ENCODE measurements at places on chromosomes 6 and 20. TPM values are rescaled to one million over a fixed set of nuclear protein-coding genes. Genes with fewer than 3 reads are reported as not detected.

- no peak for DNase-seq
Observed at GRCh38 chr20:13121840-13122515, 99.1 kb upstream of the ISM1 start.

DNA sequence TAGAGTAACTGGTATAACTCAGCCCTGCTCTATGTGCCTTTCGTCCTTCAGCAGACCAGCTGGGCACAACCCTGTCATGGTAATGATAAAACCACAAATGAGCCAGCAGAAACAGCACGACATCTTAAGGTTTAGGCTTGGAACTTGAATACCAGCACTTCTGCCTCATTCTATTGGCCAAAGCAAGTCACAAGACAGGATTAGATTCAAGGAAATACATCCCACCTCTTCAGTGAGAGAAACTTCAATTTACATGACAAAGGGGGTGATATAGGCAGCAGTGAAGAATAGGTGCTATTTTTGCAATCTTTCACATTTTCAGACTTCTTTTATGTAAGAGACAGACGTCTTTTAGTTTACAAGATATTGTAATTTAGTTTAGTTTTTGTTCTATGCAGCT is 69.8 kb upstream of the SLC35F1 start:
- peak; percentile 5 for DNase-seq

DNA sequence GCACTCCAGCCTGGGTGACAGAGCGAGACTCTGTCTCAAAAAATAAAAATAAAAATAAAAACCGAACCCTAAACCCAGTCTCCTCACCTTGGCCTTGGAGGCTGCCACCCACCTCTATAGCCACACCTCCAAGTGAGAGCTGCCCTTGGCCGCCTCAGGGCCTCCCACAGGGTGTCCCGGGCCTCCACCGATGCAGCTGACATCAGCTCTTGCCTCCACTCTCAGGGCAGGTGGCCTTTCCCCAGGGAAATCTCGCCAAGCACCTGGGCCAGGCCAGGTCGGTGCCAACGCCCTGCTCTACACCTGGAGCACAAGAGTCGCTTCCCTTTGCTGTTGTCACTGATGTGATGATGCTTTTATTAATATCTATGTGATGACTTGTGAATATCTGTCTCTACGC is 8.9 kb upstream of the MYL9 start:
- DNase-seq = no peak

DNA sequence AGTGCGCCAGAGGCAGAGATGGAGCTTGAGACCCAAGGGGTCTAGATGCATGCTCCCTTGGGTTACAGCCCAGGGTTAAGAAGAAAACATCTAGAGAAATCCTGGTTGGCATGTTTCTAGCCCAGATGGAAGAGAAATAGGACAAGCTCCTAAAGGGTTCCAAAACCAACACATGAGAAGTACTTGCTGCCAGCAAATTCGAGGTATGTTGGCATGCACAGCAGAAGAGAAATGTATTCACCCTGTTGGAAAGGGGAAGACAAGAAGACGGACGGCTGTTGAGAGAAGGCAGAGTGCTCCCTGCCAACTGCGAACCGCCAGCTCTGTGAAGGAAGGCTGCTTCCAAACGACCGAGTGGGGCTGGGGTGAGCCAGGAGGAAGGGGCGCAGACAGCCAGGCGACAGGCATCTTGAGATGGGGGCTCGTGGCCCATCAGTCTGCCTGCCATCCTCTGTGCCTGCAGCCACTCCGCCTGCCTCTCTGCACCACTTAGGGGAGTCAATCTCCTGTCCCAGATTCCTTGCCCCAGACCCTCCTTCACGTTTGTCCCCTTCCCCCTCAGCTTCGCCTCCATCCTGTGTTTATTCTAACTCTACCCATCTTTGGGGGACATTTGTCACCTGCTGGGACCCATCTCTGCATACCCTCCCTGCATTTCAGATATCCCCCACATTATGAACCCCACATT is 249.2 kb downstream of the CDC5L start:
- no peak for DNase-seq

GRCh38 chr20:20251836-20252235 is 116.1 kb upstream of the INSM1 start:
- no peak for DNase-seq

DNA sequence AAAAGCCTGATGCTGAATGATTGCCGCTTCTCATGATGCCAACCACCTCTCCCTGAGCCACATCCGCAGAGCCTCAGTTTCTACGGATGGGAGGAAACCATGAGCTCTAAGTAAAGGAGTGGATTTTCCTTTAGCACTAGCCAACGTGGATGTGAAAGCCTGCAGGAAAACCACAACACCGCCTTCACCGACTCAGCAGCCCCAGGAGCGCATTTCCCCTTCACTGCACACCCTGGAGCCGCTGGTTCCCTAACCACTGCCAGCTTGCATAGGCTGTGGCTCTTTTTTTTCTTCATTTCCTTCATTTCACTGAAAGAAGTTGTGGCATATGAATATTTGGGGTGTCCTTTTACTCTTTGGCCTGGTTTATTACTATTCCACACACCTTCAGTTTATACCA is 50.5 kb upstream of the SSTR4 start:
- DNase-seq = peak; percentile 82

DNA sequence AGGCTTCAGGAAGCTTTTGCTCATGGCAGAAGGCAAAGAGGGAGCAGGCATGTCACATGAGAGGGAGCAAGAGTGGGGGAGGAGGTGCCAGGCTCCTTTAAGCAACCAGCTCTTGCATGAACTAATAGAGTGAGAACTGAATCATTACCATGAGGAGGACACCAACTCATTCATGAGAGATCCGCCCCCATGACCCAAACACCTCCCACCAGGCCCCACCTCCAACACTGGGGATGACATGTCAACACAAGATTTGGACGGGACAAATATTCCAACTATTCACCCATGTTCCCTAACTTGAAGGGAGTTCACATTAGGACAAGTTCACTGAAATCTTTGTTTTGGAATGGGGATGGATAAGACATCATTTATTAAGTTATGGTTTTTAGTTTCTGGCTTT is 155.2 kb upstream of the ESR1 start:
- no peak for DNase-seq

- no peak for DNase-seq
Observed at GRCh38 chr6:6612308-6612707, 23.8 kb downstream of the LY86 start.

CTCFL gene
- not detected for total RNA-seq

BPIFA1 gene
- not detected for total RNA-seq

ADA gene
- 4.4 TPM for total RNA-seq

ADGRF5 gene
- 0.20 TPM for total RNA-seq

SEL1L2 gene
- total RNA-seq = not detected

KAT14 gene
- 12.6 TPM for total RNA-seq

PRRC2A gene
- total RNA-seq = 53.7 TPM

WFDC5 gene
- not detected for total RNA-seq

RNF144B gene
- not detected for total RNA-seq

PPIL1 gene
- total RNA-seq = 52.4 TPM
